Activated CD4-positive, alpha-beta memory T cell treated with anti-CD3 and anti-CD28 coated beads for 36 hours (primary cell): ENCODE measurements at places on chromosomes 5 and 9.

DNA sequence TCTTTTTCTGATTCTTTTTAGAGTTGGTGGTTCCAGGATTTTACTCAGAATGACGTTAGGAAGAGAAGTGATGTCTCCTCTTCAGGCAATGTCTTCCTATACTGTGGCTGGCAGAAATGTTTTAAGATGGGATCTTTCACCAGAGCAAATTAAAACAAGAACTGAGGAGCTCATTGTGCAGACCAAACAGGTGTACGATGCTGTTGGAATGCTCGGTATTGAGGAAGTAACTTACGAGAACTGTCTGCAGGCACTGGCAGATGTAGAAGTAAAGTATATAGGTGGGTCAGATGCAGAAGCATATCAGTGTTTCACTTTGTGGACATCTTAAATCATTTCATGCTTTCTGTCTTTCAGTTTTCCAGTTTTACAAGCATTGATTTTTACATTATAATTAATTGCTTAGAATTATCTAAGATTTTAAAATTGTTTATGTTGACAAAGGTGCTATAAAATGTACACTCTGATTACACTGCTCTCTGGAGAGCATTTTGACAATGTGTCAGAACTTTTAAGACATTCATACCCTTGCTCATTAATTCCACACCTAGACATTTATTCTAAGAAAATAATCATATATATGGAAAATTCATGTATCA, 36.6 kb downstream of the NLN start:
- no peak for DNase-seq
- no peak overlapping the region for H3K27ac ChIP-seq
- H3K27me3 ChIP-seq = no peaks in the 10 kb centered on the region
- no peaks in the 10 kb centered on the region for H3K36me3 ChIP-seq
- H3K4me3 ChIP-seq = no peak overlapping the region

- DNase-seq = no peak
- H3K4me3 ChIP-seq = no peak overlapping the region
- no peaks in the 10 kb centered on the region for H3K36me3 ChIP-seq
- H3K27me3 ChIP-seq = no peaks in the 10 kb centered on the region
- no peak overlapping the region for H3K27ac ChIP-seq
Observed at GRCh38 chr5:127435821-127436220, 81.6 kb upstream of the PRRC1 start.

GRCh38 chr9:93830012-93830596, 125.1 kb downstream of the BARX1 start:
- H3K4me1 ChIP-seq = peaks cover 10% of the 10 kb centered on the region
- H3K27ac ChIP-seq = no peak overlapping the region
- peaks cover 27% of the 10 kb centered on the region for H3K27me3 ChIP-seq
- H3K4me3 ChIP-seq = no peak overlapping the region
- no peaks in the 10 kb centered on the region for H3K36me3 ChIP-seq

DNA sequence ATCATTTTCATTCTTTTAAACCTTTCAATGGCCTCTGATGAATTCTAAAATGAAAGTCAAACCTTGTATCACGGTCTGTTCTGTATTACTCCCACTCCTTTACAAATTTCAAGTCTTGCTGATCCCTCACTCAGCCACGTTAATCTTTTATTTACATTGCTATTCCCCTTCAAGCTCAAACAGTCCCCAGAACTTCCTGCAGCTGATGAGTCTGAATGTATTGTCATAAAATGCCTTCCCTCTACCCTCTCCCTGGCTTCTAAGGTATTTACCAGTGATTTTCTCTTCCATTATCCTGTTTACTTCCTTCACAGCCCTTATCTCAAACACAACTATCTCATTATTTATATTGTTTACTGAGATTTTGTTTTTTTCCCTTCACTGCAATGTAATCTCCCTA, 562.3 kb upstream of the C9orf72 start:
- H3K27ac ChIP-seq = no peak overlapping the region
- no peaks in the 10 kb centered on the region for H3K36me3 ChIP-seq
- H3K4me3 ChIP-seq = no peak overlapping the region

- H3K4me1 ChIP-seq = peaks cover 22% of the 10 kb centered on the region
- H3K36me3 ChIP-seq = no peaks in the 10 kb centered on the region
- DNase-seq = no peak
- no peak overlapping the region for H3K27ac ChIP-seq
- no peak overlapping the region for H3K4me3 ChIP-seq
- H3K27me3 ChIP-seq = peaks cover 4% of the 10 kb centered on the region
Observed at GRCh38 chr9:89967527-89967926, 362.7 kb downstream of the GADD45G start.

DNA sequence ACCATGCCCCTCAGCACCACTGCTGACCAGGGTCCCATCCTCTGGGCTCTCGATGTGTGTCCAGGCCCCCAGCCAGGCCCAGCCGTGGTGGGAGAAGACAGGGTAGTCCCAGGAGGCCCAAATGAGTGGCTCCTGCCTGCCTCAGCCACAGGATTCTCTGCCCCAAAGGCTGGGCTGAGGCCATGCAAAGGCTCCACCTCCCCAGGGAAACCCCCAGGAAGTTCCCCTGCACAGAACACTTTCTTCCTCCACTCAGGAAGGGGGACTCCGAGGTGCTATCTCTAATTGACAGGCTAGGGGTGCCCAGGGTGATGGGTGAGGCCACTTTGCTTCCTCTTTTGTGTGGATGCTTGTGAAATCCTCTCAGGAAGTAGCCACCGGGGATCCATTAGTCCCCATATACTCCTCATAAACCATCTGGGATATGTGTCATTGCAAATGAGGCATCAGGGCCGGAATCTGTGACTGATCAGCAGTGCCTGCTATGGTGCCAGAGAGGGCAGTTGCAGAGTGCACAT, 23.1 kb upstream of the TDRD7 start:
- peaks cover 16% of the 10 kb centered on the region for H3K4me1 ChIP-seq
- DNase-seq = peak; percentile 74
- no peaks in the 10 kb centered on the region for H3K36me3 ChIP-seq
- no peak overlapping the region for H3K27ac ChIP-seq
- peaks cover 19% of the 10 kb centered on the region for H3K27me3 ChIP-seq

GRCh38 chr5:124034963-124035362, 523.0 kb downstream of the CSNK1G3 start:
- no peaks in the 10 kb centered on the region for H3K27me3 ChIP-seq
- no peak for DNase-seq
- H3K36me3 ChIP-seq = no peaks in the 10 kb centered on the region
- no peaks in the 10 kb centered on the region for H3K4me1 ChIP-seq
- no peak overlapping the region for H3K27ac ChIP-seq
- H3K4me3 ChIP-seq = no peak overlapping the region

- H3K36me3 ChIP-seq = peaks cover 14% of the 10 kb centered on the region
- H3K27me3 ChIP-seq = no peaks in the 10 kb centered on the region
- H3K4me3 ChIP-seq = no peak overlapping the region
- no peak overlapping the region for H3K27ac ChIP-seq
- no peak for DNase-seq
Observed at GRCh38 chr9:20713172-20713571, 29.1 kb downstream of the FOCAD start.

- H3K36me3 ChIP-seq = peaks cover 6% of the 10 kb centered on the region
- DNase-seq = peak; percentile 63
- peak overlapping the region; percentile 80 for H3K27ac ChIP-seq
- H3K4me1 ChIP-seq = peaks cover 51% of the 10 kb centered on the region
Observed at GRCh38 chr9:94870793-94871558, 144.5 kb downstream of the AOPEP start.
